Activated naive CD8-positive, alpha-beta T cell treated with anti-CD3 and anti-CD28 coated beads, Interleukin-2, amount 10 ng/mL, durations not matched to agents 7 days and 5 days (primary cell): ENCODE measurements at places on chromosomes 3 and 15.

- no peak for DNase-seq
These were observed 223.7 kb upstream of the BCHE start for GRCh38 chr3:166060789-166061479.

GRCh38 chr3:195757438-195757770, 36.6 kb downstream of the MUC20 start:
- no peak for DNase-seq

DNA sequence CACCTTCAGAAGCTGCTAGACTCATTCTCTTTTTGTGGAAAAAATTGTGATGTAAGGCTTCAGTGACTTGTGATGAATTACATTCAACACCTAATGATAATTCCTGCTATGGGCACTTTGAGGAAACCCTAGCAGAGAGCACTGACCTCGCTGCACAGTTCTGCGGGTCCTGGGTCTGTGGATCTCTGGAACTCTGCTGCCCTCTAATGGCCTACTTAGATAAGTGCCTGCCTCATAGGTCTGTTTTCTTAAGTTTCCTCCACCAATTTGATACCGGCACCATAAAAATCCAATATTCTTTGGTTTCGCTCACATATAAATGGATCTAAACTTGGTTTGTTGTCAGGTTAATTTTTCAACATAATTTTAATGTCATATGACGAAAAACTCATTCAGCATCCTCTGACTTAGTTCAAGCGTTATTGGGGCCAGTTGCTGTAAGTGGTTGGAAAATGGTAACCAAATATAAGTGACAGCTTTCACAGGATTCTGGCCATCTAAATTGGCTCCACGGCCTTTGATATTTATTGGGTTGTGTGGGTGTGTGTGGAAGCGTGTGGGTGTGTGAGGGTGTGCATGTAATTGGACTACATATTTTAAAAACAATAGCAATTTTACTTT, 10.4 kb downstream of the SLITRK3 start:
- no peak for DNase-seq

DNA sequence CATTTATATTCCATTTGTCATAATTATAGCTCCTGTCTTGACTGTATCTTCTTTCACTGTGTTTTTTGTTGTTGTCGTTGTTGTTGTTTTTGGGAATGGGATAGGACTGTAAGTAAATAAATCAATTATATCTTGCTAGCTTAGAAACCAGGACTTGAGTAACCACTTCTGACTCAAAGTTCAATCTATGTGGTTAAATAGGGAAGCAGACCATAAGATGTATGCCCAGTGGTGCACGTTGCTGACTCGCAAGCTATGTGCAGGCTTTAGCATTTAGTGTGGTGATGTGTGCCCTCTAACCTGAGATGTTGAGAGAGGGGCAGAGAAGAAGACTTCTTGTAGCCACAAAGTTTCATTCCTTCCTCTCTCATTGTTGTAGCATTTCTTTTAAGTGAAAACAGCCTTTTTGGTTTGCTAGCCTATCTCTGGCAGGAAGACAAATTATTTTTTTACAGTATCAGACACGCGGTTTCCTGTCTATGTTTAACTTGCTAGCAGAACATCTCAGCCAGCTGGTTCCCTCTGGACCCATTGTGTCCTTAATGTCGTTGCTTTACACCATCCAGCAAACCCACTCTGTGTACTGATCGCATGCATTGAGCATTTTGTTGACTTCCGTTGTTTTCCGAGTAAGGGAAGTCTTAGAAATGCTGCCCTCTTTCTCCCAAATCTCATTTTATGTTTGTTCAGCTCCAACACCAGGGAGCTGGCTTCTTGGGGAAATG, 52.1 kb downstream of the TGFBR2 start:
- DNase-seq: no peak
